ENCODE measurements at places on chromosomes 1 and 21.

DNA sequence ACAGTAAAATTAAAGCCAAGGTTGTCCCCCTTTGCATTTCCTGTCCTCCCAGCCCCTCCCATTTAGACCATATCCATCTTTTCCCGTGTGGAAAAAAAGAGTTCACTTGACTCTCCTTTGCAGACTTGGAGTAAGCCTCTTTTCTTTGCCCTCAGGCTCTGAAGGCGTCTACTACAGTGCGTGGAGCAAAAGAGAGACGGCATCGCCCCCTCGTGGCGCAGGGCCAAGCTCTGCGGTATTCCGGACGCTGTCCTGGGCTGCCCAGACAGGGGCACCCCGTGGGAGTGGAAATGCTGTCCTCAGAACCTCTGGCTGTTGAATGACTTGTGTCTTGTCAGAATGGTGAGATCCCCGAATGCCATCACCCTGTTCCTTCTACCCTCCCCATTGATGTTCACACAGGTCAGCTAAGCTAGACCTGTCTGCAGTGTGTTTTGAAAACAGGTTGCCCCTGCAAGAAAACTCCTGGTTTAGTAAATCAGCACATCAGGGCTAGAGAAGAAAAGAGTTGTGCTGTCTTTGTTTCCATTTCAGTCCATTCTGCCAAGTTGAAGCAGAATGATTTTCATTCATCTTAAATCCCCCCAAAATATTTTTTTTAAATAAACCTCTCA lies 12.3 kb upstream of the GJA8 start:
- peak; percentile 17 for DNase-seq

- no peak for DNase-seq
Measured at GRCh38 chr21:38114717-38115333, 142.0 kb upstream of the KCNJ15 start.

- DNase-seq, result no peak
Measured at GRCh38 chr1:193937308-193937707, 750.9 kb upstream of the B3GALT2 start.

DNA sequence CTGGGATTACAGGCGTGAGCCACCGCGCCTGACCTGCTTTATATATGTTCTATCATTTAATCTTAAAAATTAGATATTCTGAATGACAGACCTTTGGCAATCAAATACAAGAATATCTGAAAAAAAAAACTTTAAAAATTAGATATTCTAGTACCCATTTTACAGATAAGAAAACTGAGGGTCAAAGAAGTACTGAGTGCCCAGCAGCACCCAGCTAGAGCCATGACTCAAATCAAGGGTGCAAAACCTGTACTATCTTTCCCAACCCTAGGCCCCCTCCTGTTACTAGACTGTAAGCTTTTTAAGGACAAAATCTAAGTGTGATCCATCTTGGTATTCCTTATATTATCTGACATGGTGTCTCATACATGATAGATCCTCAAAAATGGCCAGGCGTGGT lies 8.3 kb downstream of the ARHGAP30 start:
- DNase-seq, result no peak

GRCh38 chr1:113998361-113998760 lies 19.1 kb downstream of the OLFML3 start:
- no peak for DNase-seq

GRCh38 chr1:217010253-217010652 lies 287.0 kb upstream of the ESRRG start:
- no peak for DNase-seq

DNA sequence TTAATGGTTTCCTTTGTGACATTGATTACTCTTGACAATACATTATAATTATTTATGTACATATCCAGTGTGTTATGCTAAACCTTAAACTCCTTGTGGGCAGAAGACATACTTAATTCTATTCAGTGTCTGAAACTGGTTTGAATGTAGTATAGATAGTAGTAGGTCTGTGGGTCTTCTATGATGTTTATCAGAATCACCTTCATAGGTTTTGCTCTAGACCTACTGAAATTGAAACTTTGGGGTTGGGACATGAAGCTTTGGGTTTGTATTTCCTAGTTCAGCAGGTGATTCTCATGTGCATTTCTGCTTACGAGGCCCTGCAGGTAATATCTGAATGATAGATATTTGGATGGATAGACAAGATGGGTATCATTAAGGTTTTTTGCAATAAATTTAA lies 48.6 kb downstream of the MIGA1 start:
- DNase-seq, result no peak

GRCh38 chr1:50981741-50982140 lies 11.7 kb downstream of the CDKN2C start:
- DNase-seq, result peak; percentile 44

GRCh38 chr1:175527773-175528172 lies 215.6 kb downstream of the TNR start:
- DNase-seq, result no peak
